ENCODE measurements at places on chromosomes 7 and 10.

DNA sequence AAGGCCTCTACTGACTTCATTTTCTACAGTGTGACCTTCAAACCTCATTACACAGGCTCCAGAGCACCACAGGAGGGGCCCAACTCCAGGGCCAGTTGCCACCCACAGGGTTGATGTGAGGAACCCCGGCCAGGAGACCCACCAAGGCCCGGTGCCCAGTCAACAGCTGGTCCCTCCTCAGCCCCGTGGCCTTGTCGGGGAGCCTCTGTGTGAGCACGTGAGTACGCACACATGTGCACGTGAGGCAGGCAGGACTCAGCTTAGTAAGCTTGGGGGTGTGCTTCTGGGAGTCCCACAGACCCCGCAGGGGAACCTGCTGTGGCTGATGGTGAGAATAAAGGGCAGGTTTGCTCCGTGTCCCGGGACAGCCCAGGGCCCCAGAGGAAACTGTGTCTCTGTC is 104.5 kb downstream of the VIPR2 start:
- DNase-seq, result no peak

- DNase-seq, result peak; percentile 63
These were observed 35.7 kb downstream of the ZCCHC24 start for GRCh38 chr10:79409726-79410085.

- peak; percentile 21 for DNase-seq
These were observed 2.4 kb upstream of the SERPINE1 start for GRCh38 chr7:101124376-101125056.

DNA sequence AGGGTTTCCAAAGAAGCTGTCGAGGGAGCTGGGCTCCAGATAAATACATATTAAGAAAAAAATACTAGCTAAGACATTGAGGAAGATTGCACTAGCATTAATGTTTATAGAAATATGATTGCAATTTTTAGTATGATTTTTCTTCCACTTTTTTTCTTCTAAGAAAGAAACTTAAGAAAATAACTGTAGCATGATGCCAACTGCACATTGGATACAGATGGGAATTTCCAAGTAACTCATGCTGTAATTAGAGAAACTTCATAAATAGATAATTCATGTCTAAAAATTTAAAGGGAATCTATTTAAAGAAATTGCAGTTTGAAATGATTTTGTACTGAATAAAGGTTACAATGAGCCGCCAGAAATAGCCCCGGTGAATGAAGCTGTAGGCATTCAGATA is 119.4 kb downstream of the POLR1F start:
- DNase-seq, result no peak

DNA sequence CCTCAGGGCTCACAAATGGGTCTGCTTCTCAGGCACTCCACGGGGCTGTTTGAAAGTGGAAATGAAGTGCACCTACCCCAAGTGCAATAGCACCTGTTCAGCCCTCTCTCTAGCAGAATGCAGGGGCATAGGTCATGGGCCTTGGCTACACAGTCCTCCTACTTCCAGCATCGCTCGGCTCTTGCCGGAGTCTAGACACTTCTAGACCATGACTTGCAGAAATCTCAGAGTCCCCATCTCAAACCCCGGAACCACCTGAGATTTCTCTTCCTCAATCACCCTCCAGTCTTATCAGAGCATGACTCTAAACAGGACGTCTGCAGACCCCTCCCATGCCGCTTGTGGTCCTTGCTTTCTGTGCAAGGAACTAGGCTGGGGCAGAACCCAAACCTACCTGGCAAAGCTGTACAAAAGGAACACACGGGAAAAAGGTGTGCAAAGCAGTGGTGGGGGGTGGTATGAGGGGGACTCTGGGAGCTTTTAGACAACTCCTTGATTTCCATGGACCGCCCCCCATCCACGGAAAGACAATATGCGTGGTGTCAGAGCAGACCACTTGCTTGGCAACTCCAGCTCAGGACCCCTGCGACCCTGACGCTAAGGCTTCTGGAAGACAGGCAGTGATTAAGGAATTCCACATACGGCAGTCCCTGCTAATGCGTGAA is 13.8 kb downstream of the TMEM273 start:
- DNase-seq, result peak; percentile 42

DNA sequence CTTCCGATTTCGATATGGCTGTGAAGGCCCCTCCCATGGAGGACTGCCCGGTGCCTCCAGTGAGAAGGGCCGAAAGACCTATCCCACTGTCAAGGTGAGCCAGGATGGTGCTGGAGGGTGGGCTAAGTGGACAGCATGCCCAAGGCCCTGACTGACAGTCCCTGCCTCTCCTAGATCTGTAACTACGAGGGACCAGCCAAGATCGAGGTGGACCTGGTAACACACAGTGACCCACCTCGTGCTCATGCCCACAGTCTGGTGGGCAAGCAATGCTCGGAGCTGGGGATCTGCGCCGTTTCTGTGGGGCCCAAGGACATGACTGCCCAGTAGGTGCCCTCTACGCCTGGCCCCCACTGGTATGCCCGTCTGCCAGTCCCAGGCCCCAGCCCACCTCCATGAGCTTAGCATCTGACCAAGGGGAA is 1.2 kb downstream of the NFKB2 start:
- DNase-seq, result no peak

GRCh38 chr10:78886129-78886528 is 182.6 kb upstream of the ZMIZ1 start:
- no peak for DNase-seq

DNA sequence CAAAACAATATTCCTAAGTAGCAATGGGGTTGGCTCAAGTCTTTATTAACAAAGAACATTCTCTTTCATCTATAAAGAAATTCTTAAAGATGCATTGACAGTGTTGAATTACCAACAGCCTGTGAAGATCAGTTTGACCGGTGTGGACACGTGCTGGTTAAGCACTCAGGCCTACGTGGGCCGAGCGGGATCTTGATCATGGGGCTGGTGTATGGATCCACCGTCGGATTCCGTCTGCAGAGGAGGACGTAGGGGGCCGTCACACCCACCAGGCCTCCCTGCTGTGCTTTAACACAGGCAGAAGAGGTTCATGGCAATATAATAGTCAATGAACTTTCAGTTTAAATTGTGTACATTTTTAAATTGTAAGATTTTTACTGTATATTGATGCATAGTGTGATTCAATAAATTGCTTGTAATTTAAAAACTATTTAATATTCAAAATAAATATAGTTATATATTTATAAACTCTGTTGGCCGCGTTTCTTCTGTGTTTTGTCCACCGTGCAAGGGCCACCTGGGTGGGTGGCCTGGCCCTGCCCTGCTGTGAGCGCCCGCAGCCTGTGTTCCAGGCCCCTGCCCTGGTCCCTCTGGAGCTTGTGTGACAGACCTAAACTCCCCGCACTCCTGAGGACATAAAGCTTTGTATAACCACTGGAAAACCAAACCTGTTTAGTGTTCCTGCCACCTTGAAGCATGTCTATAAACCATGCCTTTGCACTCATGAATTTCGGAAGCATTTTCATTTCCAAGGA is 1.9 kb upstream of the BHLHA15 start:
- DNase-seq, result peak; percentile 45

- no peak for DNase-seq
These were observed 743 bp upstream of the PITRM1 start for GRCh38 chr10:3173171-3173878.

GRCh38 chr7:149865437-149865836 is 8.3 kb upstream of the ATP6V0E2 start:
- no peak for DNase-seq

- DNase-seq, result no peak
These were observed 345.7 kb downstream of the PTPRN2 start for GRCh38 chr7:158241919-158242318.

- no peak for DNase-seq
These were observed 86.2 kb downstream of the HIBADH start for GRCh38 chr7:27576360-27576944.

Data from osteoblast (primary cell).